DMS53 (cell line): ENCODE measurements at places on chromosomes 4 and X.

GRCh38 chrX:69627744-69628143, 11.8 kb downstream of the EDA start:
- DNase-seq = no peak

DNA sequence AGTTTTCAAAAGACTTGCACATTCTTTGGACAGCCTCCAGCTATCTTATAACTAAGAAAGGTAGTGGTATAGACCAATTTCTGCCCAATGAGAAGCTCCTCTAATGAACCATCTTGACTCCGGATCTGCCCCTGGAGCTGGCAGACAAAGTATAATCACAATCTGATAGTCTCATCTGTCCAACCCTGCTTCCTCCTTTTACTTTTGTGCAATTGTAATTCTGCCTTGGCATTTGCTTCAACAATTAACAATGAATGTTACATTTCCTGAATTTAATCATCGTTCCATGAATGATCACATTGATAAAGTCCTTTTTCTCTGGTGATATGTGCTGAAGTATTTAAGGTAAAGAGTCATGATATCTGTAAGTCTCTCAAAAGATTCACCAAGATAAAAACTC, 27.8 kb downstream of the FRYL start:
- DNase-seq = no peak

DNA sequence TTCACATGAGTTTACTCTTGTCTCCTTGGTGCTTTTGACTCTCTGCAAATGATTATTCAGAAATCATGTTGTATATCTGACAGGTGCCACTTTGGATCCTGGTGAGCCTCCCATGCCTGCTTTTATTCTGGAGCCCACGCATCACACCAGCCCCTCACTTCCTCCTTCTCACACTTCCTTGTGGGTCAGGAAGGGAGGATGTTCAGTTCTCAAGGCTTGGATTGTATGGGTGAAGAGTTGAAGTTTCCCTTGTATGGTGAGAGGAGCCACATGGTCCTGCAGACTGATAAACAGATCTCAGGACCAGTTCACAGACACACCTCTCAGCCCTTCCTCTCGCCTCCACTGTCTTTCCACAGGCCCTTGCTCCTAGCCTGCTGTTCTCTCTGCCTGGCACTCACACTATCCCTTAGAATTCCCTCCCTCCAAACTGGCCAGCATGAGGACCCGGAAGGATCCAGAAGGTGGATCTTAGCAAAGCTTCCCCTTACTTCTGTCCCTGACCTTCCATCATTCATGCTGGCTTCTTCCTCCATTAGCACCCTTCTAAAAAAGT, 92.1 kb downstream of the STK32B start:
- DNase-seq = no peak

GRCh38 chrX:136057567-136057966, 72.3 kb downstream of the SLC9A6 start:
- DNase-seq = no peak
